ENCODE measurements at places on chromosomes 11 and 22. TPM values are rescaled to one million over a fixed set of nuclear protein-coding genes. Genes with fewer than 3 reads are reported as not detected.

Gene MFNG
- 10.6 TPM for polyA plus RNA-seq

Gene LAYN
- polyA plus RNA-seq, result 7.8 TPM

Gene CHRM1
- 0.13 TPM for polyA plus RNA-seq

Gene SCARF2
- 18.6 TPM for polyA plus RNA-seq
